ENCODE measurements at places on chromosomes 5 and 9. TPM values are rescaled to one million over a fixed set of nuclear protein-coding genes. Genes with fewer than 3 reads are reported as not detected.
A peak's percentile ranks its signal among the peaks of the same experiment; 100 is the strongest.

- DNase-seq = no peak
Observed at GRCh38 chr9:71472400-71472799, 295.9 kb downstream of the CEMIP2 start.

DNA sequence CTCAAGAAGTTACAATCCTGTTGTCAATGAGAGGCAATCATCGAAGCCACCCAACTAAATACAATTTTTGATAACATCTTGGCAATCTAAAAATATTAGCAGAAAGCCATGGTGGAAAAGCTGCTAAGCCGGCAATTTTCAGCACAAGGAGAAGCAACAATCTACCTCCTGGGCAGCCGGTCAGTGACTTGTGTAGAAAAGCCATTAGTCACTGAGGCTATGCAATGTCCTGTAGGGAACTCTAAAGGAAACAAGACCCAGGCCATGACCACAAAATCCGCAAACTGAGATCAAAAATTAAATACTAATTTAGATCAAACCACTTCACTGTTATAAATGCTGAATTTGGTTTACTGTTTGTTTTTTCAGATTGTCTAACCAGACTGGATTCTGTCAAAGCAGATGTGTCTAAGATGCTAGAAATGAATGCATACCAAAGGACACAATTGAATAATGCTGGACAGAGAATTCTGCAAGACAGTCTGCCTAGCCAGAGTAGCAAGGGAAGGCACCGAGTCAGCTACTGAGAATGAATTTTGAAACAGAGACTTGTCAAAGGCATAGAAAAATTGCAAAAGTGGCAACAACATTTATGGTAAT is 384.8 kb downstream of the PRELID2 start:
- no peak for DNase-seq

DNA sequence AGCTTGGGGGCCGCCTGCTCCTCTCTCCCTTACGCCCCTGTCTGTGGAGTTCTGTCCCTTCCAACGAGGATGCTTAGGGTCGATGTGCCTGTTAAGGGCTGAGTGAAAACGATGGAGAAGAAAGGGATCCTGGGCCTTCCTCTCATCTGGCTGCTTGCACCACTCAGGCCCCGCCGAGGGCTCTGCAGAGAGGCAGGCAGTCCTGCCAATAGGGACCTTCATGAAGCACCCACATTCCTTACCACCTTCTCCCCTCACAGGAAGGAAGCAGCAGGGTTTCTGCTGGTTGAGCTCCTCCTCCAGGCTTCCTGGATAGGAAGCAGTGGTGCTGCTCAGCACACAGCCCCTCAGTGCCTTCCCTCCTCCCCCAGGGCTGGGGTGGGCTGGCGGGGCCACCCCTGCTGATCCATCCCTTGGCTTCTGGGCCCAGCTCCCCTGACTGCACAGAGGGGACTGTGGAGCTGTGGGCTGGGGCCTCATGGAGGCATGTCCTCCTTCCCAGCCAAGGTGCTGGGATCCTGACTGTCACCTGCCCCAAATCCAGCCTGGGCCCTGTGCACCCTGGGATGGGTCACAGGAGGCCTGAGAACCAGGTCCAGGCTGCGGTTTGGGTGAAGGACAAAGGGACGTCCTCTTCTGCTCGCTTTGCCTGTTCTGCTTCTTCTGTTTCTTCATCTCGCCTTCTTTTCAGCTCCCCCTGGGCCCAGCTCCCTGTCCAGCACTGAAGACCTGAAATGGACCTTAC is 50.5 kb downstream of the AHRR start:
- DNase-seq = no peak

GRCh38 chr5:13831351-13831750 is 113.1 kb downstream of the DNAH5 start:
- peak; percentile 44 for DNase-seq

The SEMA5A gene
- total RNA-seq = 12.0 TPM

DNA sequence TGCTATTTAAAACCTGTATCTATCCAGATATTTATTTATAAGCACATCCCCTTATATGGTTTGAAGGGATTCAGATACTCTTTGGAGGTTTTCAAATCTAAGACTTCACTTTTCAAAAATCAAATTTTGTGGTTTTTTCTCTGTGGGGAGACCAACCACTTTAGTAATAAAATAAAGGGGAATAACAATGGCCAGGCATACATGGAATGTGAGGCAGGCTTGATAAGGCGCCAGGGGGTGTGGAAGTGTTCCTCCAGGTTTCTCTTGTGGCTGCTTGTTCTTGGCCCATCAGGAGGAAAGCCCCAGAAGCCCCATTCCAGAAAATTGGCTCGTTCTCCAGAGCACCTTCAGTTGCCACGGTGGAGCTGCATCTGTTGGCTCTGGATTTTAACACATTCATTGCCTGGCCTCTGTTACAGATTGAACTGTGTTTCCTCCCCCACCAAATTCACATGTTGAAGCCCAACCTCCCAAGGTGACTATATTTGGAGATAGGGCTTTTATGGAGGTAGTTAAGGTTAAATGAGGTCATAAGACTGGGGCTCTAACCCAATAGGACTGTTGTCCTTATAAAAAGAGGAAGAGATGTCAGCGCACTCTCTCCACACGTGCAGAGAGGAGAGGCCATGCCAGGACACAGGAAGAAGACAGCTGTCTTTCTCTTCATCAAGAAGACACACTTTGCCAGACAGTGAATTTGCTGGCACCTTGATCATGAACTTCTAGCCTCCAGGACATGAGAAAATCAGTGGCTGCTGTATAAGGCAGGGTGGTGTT is 195.9 kb downstream of the TMEM38B start:
- peak; percentile 76 for DNase-seq
